Spinal cord (tissue), 10 donors: ENCODE measurements at places on chromosomes 12 and 14. TPM values are rescaled to one million over a fixed set of nuclear protein-coding genes. Genes with fewer than 3 reads are reported as not detected.
A peak's percentile ranks its signal among the peaks of the same experiment; 100 is the strongest.

GRCh38 chr12:32836710-32837109, 59.9 kb downstream of the PKP2 start:
- H3K36me3 ChIP-seq = no peaks in the 10 kb centered on the region
- DNase-seq = no peak
- no peak overlapping the region for H3K27ac ChIP-seq
- no peak overlapping the region for H3K4me3 ChIP-seq
- no peaks in the 10 kb centered on the region for H3K27me3 ChIP-seq
- H3K4me1 ChIP-seq = no peaks in the 10 kb centered on the region

The ADCY6 gene
- total RNA-seq = 39.9 TPM

DNA sequence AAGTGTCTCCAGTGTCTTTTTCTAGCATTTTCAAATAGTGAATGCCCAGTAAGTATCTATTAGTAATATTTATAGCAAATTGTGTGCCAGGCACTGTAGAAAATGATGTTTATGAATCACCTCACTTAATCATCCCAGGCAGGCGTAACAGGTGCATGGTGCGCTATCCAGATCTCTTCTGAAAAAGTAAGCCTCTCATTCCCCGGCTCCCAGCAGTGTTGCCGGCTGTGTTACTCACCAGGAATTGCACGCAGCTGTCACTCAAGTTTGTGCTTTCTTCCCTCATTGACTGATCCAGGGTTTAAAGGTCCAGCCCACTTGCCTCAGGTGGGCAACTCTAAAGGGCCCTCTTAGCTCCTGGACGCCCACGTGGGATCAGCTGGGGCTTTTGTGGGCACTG, 173.8 kb upstream of the RASSF8 start:
- no peaks in the 10 kb centered on the region for H3K4me1 ChIP-seq
- H3K4me3 ChIP-seq = no peak overlapping the region
- no peaks in the 10 kb centered on the region for H3K27me3 ChIP-seq
- H3K36me3 ChIP-seq = no peaks in the 10 kb centered on the region
- no peak for DNase-seq

DNA sequence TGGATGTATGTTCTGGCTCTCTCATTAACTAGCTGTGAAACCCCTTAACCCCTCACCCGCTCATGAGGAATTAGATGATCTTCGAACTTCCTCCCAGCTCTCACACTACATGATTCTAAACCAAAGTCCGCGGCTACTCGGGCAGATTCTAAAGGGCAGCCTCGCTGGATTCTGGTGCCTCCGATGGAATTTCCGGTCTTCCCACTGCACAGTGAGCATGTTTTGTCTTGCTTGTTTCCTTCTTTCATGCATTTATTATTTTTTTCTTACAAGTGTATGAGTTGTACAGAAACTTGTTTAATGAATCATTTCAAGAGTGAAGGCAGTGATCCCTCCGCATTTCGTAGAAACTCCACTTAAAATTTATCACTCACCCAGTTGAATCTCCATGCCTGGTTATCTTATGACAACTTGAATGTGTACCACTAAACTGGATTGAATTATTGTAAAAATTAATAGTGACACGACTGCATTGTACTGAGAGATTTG, 4.5 kb upstream of the HCAR3 start:
- no peak overlapping the region for H3K4me3 ChIP-seq
- no peaks in the 10 kb centered on the region for H3K36me3 ChIP-seq
- H3K27me3 ChIP-seq = no peaks in the 10 kb centered on the region
- no peaks in the 10 kb centered on the region for H3K4me1 ChIP-seq
- peak overlapping the region; percentile 73 for H3K27ac ChIP-seq

The BDKRB1 gene
- total RNA-seq = 0.28 TPM

DNA sequence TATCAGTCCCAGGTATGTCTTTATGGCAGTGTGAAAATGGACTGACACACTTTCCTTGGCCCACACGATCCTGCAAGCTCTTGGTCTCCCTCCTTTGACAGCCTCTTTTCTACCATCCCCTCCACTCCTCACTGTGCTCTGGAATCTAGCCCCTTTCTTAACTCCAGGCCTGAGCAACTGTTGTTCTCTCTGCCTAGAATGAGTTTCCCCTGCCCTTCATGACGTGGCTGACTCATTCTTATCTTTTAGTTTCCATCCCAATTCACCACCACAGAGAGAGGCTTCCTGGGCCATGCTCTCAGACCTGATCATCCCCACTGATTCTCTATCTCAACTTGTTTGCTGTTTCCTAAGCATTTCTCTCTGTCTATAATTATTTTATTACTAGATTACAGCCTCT, 157.4 kb upstream of the HMGA2 start:
- no peaks in the 10 kb centered on the region for H3K4me1 ChIP-seq
- no peak overlapping the region for H3K27ac ChIP-seq
- no peaks in the 10 kb centered on the region for H3K36me3 ChIP-seq
- no peak for DNase-seq
- H3K4me3 ChIP-seq = no peak overlapping the region

The RTL1 gene
- total RNA-seq = 0.44 TPM

GRCh38 chr14:99606359-99606758, 2.4 kb upstream of the CCDC85C start:
- H3K4me3 ChIP-seq = no peak overlapping the region
- DNase-seq = no peak
- no peaks in the 10 kb centered on the region for H3K36me3 ChIP-seq
- no peak overlapping the region for H3K27ac ChIP-seq
- peaks cover 36% of the 10 kb centered on the region for H3K4me1 ChIP-seq

DNA sequence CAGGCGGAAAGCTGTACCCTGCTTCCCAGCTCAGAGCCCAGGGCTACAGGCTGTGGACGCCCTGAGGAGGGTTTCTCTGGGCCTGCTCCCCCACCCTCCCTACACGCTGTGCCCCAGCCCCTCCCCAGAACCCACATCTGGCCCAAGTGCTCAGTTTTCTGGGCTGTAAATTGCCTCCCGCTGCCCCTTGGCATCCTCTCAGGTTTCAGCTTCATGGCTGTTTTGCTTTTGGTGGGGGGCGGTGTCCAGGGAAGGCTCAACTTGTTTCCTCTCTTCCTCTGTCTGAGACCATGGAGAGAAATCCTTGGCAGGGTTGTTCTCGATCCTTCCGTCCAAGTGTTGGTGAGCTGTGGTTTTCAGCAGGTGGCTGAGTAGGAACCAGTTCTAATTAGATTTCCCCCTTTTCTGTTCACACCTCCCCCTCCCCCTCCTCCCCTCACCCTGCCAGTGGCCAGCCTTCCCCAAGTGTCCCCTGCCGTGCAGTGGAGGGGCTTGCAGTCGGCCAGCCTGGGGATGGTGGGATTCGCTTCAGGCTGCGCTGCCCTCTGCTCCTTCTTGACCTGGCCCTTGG, 61.8 kb downstream of the TSPAN9 start:
- H3K4me3 ChIP-seq = no peak overlapping the region
- H3K36me3 ChIP-seq = peaks cover 4% of the 10 kb centered on the region
- no peak for DNase-seq
- H3K4me1 ChIP-seq = peaks cover 61% of the 10 kb centered on the region
- no peak overlapping the region for H3K27ac ChIP-seq

- H3K27me3 ChIP-seq = peaks cover 2% of the 10 kb centered on the region
- no peak overlapping the region for H3K27ac ChIP-seq
- no peak overlapping the region for H3K4me3 ChIP-seq
- H3K4me1 ChIP-seq = no peaks in the 10 kb centered on the region
- H3K36me3 ChIP-seq = no peaks in the 10 kb centered on the region
These were observed 25.6 kb upstream of the CABP1 start for GRCh38 chr12:120614848-120615247.

The POTEG gene
- total RNA-seq = not detected

The IQSEC3 gene
- total RNA-seq = 7.8 TPM

DNA sequence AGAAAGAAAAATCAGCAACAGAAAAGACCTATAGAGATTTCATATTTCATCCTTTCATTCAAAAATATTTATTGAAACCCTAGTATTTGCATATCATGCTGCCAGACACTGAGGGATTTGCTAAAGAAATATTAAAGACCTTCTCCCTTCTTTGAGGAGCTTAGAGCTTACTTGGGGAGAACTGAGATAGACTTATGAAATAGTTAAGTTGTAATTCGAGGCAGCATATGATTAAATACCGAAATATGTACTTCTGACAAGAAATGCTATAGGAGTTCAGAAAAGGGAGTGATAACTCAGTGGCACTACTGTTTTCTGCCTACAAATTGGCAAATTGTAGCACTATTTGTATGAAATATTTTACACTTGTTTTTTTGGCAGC, 59.1 kb downstream of the PLXNC1 start:
- no peak overlapping the region for H3K27ac ChIP-seq
- peaks cover 4% of the 10 kb centered on the region for H3K36me3 ChIP-seq
- DNase-seq = no peak
- no peaks in the 10 kb centered on the region for H3K27me3 ChIP-seq
- no peaks in the 10 kb centered on the region for H3K4me1 ChIP-seq

DNA sequence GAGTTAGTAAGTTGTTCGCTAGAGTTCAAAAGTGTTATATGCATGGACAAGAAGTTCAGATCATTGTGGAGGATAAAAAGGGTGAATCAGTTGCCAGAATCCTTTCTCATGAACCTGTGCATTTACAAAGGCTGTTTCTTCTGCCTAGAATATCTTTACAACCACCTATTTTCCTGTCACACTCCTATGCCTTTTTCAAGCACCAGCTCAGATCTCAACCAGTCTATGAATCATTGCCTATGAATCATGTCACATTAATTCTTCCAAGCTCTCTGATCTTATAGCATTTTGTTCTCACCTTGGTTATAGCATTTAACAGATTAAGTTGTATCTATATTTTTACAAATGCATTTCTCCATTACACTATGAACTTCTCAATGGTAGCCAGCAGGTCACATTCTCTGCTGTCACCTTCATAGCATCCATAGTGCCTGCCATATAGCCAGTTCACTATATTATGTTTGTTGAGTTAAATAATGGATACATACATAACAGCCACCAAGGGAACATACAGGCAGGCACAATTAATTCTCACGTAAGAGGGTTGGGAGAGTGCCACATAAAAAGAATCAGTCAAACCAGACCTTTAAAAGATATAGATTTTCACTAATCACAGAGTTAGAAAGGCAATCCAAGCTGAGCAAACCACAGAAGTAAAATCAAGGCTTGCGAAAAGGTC, 573.0 kb downstream of the FOXG1 start:
- H3K36me3 ChIP-seq = no peaks in the 10 kb centered on the region
- no peak overlapping the region for H3K27ac ChIP-seq
- no peak overlapping the region for H3K4me3 ChIP-seq
- H3K4me1 ChIP-seq = no peaks in the 10 kb centered on the region
- no peak for DNase-seq
- H3K27me3 ChIP-seq = no peaks in the 10 kb centered on the region

DNA sequence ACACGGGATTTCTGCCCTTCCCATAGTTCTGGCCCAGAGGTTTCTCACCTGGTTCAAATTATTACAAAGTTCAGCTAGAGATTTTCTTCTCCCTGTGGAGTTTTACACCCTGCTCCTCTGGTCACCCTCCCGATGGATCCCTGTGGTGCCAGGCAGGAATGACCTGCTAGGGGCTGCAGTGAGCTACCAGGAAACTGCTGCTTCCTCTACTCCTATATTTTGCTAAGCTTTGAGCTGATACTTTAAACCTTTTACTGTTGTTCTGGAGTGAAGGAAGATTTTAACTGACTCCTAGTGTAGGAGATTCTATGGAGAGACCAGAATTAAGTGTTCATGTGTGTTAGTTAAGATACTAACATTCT, 30.4 kb upstream of the LRIG3 start:
- no peak overlapping the region for H3K4me3 ChIP-seq
- no peaks in the 10 kb centered on the region for H3K4me1 ChIP-seq
- DNase-seq = no peak

The INHBC gene
- total RNA-seq = not detected

DNA sequence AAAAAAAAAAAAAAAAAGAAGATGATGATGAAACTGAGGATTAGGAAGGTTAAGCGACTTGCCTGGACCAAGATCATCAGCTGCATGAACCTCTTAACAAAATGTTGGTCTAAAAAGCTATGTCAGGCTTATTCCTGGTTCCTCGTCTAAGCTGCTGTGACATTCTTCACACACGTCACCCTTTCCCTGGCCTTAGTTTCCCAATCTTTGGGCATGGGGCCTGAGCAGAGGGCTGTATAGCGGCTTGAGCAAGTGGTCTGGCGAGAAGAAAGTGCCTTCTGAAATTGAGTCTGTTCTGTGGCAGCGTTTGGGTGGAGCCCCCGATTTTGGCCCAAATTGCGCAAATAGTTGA, 58.7 kb upstream of the CCND2 start:
- no peaks in the 10 kb centered on the region for H3K27me3 ChIP-seq
- no peak overlapping the region for H3K27ac ChIP-seq
- H3K4me3 ChIP-seq = no peak overlapping the region
- no peak for DNase-seq

DNA sequence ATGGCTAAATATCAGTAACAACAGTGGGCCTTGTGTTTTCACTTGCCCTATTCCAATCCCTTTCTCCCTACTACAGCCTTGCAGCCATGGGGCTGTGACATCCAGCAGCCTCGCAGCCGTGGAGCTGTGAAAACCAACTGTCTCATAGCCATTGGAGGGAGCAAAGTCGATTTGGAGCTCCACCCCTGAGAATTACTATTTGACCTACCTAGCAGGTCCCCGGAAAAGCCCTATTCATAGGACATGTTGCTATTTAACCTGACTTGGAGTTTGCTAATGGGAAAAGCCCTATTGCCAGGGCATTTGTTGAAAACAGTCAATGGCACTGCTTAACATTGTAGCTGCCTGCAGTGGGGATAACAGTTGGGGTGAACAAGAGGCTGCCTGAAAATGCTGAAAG, 33.3 kb downstream of the ERG28 start:
- no peak overlapping the region for H3K4me3 ChIP-seq
- no peaks in the 10 kb centered on the region for H3K36me3 ChIP-seq
- H3K27me3 ChIP-seq = no peaks in the 10 kb centered on the region
- no peaks in the 10 kb centered on the region for H3K4me1 ChIP-seq

- H3K4me3 ChIP-seq = peak overlapping the region; percentile 42
- H3K27ac ChIP-seq = peak overlapping the region; percentile 25
- no peaks in the 10 kb centered on the region for H3K36me3 ChIP-seq
- peaks cover 31% of the 10 kb centered on the region for H3K27me3 ChIP-seq
These were observed 129.6 kb downstream of the NDUFA12 start for GRCh38 chr12:94873734-94874517.

The IL26 gene
- 0.11 TPM for total RNA-seq

The DPPA3 gene
- total RNA-seq = not detected

- no peak overlapping the region for H3K4me3 ChIP-seq
- no peaks in the 10 kb centered on the region for H3K4me1 ChIP-seq
- H3K27me3 ChIP-seq = no peaks in the 10 kb centered on the region
- DNase-seq = no peak
- H3K27ac ChIP-seq = no peak overlapping the region
- H3K36me3 ChIP-seq = no peaks in the 10 kb centered on the region
These were observed 340.6 kb downstream of the BTG1 start for GRCh38 chr12:91805031-91805430.

DNA sequence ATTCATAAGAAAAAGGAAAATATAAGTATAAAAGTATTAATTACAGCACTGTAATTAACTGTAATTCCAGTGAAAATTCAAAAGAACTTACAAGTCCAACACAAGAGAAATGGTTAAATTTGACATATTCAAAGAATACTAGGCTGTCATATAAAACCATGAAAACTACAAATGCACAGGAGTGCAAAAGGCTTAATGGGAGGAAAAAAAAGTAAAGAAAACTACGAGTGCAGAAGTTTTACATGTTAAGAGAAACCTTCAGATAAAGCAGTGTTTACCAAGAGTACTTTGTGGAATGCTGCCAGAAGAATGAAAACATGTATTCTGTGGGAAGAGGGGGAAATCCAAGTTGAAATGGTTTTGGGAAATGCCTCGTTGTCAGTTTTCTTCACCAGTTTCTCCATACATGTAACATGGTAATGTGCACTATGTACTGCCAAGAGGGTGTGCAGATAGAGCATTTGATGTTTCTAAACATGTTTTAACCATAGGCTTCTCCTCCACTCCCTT, 9.1 kb downstream of the HEATR5A start:
- no peaks in the 10 kb centered on the region for H3K4me1 ChIP-seq
- no peak overlapping the region for H3K27ac ChIP-seq
- H3K27me3 ChIP-seq = no peaks in the 10 kb centered on the region
- no peak overlapping the region for H3K4me3 ChIP-seq
- H3K36me3 ChIP-seq = no peaks in the 10 kb centered on the region
- no peak for DNase-seq
